Muscle of back (tissue), 13 donors: ENCODE measurements at places on chromosomes 1 and 21.

- DNase-seq = no peak
Measured at GRCh38 chr1:42189931-42190853, 25.6 kb upstream of the GUCA2A start.

DNA sequence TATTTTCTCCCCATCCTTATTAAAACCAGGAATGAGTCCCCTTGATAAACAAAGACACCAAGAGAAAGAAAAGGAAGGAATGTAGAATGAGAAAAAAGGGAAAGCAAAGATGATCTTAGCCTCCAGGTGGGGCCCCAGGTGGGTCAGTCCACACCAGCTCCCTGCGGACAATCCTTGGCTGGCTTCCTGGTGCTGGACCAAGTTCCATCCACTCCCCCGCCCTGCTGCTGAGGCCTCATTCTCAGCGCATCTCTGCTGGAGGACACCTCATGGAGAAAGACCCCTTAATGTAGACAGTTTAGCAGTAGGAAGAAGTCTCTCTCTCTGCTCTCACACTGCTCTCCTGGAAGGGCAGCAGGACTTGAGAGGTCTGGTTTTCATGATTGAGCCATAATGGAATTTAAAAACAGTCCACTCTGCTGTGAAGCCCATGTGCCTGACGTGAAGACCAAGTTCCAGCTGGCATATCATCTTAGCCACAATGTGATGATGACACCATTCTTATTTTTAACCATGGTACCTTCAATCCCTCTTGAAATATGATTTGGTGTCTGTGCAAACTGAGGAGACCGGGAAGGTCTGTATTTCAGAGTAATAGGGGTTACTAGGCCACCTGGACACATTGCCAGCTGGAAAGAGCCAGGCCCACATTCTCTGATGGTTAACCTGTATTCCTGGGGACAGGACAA is 83.1 kb downstream of the WLS start:
- DNase-seq = peak; percentile 29

GRCh38 chr1:225652729-225653462 is at the start of gene ENAH:
Gene ENAH, minus strand, starts transcription at chr1:225653123. Its CDS starts 433 bp downstream, at chr1:225652690.
- peak; percentile 89 for DNase-seq

GRCh38 chr1:19668888-19669287 is 4.2 kb downstream of the HTR6 start:
- DNase-seq = no peak

DNA sequence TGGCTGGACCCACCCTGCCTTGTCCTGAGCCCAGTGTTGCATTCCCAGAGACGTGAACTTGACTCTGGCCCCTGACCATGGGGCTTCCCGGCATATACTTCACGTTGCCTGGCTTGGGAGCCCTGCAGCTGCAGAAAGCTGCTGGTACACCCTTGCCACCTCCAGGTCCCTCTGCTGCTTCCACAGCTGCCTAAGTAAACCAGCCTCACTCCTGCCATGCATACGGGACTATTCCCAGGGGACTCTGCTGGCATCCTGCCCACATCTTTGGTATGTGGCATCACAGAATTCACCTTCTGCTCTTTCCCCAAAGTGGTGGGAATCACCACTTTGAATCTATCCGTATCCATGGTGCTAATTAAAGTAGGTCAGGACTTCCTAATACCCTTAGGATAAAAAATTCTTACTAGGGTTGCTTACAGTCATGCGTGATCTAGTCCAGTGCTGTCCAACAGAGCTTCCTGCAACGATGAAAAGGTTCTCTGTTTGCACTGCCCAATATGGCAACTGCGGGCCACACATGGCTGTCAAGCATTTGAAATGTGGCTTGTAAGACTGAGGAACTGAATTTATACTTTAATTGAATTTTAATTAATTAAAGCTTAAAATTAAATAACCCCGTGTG is 203.0 kb downstream of the GRIK3 start:
- no peak for DNase-seq

GRCh38 chr1:15322648-15323350 is 75.8 kb downstream of the FHAD1 start:
- DNase-seq = no peak

- peak; percentile 30 for DNase-seq
Measured at GRCh38 chr1:31371121-31371959, 1.5 kb downstream of the FABP3 start.

GRCh38 chr1:239537795-239538194 is 151.4 kb downstream of the CHRM3 start:
- DNase-seq = no peak

- DNase-seq = no peak
Measured at GRCh38 chr1:59635097-59635496, 179.7 kb upstream of the HOOK1 start.

DNA sequence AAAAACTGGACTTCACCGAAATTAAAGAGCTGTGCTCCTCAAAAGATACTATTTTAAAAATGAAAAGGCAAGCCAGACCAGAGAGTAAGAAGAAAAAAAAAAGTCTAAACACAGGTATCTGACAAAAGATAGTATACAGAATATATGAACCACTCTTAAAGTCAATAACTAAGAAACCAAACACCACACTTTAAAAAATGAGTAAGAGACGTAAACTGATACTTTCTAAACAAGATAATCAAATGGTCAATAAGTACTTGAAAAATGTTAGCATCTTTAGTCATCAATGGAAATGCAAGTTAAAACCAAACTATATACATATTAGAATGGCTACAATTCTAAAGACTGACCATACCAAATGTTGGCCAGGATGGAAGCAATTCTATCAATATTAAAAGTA is 77.6 kb downstream of the EVI5 start:
- no peak for DNase-seq

- no peak for DNase-seq
Measured at GRCh38 chr1:2451741-2452140, 24.3 kb upstream of the PLCH2 start.

- no peak for DNase-seq
Measured at GRCh38 chr1:159113596-159114433, 37.2 kb upstream of the AIM2 start.

GRCh38 chr1:108801101-108801500 is 54.6 kb downstream of the STXBP3 start:
- DNase-seq = no peak

DNA sequence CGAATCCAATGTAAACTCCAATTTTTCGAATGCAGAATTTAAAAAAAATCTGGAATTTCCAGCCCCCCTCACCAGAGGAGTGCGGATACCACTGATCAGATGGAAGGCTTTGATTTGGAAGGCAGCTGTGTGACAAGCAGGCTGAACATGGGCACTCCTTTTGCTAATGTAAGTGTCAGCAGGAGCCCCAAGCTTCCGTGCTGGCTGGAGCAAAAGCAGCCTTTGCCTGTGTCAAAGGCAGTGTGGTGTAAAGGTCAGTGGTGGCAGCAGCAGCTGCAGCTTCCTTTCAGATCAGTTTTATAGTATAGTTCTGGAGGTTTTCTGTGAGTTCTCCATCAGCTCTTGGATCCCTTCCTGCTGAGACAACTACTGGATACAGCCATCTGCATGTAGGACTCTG is 259.9 kb downstream of the CTH start:
- DNase-seq = no peak

DNA sequence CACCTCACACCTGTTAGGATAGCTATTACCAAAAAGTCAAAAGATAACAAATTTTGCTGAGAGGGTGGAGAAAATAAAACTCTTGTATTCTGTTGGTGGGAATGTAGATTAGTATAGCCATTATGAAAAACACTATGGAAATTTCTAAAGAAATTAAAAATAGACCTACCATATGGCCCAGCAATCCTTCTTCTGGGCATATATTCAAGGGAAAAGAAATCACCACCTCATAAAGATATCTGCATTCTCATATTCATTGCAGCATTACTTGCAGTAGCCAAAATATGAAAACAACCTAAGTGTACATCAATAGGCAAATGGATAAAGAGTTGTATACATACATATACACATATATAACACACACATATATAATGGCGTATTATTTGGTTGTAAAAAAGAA is 791.6 kb upstream of the RGS18 start:
- no peak for DNase-seq

DNA sequence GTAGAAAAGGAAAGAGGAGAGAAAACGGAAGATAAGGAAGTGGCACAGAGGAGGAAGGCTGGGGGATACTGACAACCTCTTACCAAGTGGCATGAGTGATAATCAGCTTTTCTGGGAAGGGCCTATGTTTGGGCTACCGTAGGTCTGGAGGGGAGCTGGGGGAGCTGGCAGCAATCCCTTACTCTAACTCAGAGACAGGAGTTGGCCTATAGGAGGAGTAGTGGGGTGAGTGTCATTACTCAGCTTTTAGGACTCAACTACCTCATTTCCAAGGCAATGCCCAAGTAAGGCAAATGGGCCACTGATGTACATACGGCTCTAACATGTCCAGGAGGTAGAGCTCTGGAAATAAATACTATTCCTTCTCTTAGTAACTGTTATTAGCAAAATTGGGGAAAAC is 48.7 kb upstream of the DMRTA2 start:
- no peak for DNase-seq

- DNase-seq = no peak
Measured at GRCh38 chr21:36852864-36853263, 113.6 kb downstream of the HLCS start.

- peak; percentile 55 for DNase-seq
Measured at GRCh38 chr1:43367026-43367903, 546 bp downstream of the ELOVL1 start.

DNA sequence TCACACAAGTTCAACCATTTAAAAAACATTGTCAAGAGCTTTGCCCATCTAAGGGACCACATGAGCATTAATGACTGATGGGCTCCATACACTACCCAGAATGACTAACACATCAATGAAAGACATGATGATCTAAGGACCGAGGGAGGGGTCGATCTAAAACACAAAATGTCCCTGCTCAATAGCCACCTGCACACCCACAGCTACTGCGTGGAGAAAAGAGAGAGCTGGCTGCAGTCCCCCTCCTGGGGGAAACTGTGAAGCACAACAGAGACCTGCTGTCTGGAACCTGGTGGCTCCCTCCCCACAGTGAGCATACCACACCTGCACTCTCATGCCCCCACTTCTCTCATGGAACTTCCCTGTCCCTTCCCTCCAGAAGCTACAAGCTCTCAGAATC is 130.1 kb upstream of the ERG start:
- DNase-seq = no peak

DNA sequence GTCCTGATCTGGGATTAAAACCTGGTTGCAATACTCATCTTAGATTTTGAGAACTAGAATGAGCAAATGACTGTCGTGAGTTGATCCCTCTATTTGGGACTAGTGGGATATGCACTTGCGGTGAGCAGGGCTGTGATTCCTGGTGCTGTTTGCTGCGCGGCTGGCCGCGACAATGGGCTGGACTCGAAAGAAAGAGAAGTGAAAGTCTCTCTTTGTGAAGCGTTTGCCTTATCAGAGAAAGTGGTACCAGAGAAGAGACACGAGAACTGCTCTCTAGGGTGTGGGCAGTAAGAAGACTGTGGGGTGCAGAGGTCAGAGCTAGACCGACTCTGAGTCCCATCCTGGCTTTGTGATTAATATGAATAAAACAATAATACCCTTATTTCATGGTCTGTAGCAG is 8.6 kb downstream of the ST6GALNAC3 start:
- DNase-seq = no peak

- no peak for DNase-seq
Measured at GRCh38 chr1:24903560-24903954, 26.5 kb downstream of the RUNX3 start.

DNA sequence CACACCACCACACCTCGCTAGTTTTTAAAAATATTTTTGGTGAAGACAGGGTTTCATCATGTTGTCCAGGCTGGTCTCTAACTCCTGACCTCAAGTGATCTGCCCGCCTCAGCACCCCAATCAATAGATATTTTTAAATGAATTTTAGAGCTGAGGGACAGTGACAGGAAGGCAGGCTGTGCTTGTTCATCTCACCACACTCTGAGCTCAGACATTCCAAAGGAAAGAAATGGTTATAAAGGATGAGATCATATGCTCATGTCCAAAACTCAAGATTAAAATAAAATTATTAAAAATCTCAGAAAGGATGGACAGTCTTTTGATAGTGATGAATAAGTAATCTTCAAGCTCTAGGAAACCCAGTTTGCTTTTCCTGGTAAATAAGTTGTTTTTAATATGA is 40.9 kb downstream of the L1TD1 start:
- DNase-seq = no peak

DNA sequence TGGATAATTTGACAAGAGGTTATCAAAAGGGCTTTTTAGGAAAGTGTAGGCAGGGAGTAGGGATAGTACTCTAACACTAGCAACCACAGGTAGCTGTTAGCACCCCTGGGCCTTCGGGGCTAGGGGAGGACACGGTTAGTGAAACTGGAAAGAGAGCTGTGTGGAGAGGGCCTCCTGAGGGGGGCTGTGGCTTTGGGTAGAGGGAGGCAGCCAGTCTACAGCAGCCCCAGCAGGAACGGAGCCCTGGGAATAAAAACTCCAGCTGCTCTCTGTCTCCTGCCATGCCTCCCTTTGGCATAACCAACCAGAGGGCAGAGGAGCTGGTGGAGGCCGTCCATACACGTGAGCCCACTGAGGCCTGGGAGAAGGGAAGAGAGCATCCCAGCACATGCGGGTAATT is 223.2 kb downstream of the FOXD2 start:
- no peak for DNase-seq

DNA sequence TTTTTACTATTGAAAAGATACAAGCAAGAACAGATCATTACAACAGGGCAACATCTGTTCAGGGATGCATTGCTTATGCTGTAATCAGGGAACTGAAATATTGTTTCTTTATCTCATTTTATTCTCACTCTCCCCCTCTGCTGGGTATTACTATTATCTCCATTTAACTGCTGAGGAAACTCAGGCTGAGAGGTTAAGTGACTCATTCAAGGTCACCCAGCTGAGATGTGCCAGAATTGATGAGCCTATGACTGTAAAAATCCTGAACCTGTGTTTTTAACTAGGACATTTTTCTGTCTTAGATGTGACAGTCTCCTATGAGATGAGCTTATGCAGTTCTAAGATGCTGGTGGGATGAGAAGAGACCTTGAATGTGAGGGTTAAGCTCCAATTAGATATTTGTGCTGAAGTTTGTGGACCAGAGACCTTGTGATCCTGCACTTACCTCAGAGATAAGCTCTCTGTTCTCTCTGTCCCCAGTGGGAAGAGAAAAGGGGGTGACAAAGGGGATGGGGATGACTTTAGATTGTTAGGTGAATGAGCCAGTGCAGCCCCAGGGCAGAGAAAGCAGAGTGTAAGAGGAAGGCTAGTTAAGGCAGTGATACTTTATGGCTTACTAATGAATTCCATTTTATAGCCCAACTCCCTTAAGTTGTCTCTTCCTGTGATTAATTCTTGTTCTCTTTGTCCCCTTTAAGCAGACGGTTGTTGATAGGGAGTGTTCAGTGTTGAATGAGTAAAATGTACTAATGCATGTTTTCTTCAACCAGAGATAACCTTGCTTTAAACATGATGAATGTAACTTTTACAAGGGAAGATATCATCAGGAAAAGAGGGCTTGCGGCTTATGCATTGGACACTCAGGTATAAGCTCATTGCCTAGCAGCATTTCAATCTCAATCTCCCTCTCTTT is 111.4 kb downstream of the HLX start:
- DNase-seq = peak; percentile 39
